ENCODE measurements at places on chromosomes 1 and 21.
A peak's percentile ranks its signal among the peaks of the same experiment; 100 is the strongest.

DNA sequence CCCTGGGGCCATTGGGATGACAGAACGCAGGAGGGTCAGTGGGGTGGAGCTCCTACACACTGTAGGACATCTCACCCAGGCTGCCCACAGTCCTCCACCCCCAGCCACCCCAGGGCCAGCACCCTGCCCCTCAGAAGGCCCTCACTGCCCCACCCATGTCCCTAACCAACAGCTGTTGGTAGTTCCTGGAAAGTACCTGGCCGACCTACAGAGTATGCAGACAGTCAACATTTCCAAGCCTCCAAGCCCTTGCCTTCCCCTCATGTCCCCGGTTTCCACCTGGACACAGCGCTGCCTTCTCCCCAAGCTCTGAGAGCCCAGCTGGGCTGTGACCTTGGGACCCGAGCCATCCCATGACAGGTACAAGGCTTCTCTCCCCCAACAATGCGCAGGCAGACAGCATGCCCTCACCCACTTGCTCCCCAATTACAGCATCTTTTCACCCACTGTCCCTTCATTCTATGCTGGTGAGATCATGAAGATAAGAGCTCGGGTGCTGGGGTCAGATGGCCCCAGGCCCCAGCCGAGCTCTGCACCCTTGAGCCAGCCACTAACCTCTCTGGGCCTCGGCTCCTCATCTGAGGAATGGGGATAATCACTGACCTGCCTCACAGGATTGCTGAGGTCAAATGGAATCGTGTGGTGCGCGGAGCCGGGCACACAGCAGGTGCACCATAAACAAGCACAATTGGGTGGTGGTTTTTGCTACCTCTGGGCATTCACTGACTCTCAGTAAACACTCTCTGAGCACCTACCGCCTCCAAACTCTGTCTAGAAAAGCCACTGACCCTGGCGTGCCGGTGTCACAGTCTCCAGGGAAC is 11.2 kb downstream of the LAPTM5 start:
- DNase-seq, result no peak

DNA sequence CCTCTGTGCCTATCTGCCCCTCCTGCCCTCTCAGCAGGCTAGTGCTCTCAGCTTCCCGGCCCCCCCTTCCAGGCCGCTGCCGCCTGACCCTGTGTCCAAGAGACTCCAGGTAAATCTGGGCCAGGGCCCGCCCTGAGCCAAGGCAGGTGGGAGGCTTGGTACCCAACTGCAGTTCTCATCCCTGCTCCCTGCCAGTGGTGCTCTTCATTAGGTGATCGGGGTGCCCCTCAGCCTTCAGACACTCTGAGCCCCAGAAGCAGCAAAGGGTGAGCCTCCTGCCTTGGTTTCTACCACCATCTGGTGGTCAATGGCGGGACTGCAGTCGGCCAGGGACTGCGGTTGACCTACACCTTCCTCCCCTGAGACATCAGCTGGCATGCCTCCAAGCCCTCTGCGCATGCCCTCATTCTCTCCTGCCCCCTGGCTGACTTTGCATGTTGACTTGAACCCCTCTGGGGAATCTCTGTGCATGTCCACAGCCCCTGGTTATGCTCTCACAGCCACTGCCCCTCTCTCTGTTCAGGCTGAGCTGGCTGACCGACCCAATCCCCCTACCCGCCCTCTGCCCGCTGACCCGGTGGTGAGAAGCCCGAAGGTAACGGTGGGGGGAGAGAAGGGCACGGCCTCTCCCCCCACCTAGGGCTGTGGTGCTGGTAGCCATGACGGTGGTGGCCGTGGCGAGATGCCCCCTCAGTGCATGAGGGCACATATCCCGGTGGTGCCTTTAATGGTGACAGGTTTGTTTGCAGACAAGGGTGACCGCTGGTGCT is 2.0 kb upstream of the EFNA4 start:
- DNase-seq, result peak; percentile 96

DNA sequence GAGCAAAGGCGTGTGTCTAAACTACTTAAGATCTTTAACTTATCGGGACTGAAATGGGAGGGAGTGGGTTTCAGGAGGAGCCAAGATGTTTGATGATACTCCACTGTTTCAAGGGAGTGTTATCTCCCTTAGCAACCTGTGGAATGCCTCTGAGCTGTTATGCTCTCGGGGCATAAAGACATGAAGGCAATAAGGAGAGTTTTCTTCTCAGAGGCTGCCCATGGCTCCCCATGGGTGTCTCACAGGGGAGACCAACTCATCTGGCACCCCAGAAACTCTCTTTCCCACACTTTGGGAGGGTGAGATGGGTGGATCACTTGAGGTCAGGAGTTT is 130.0 kb downstream of the LIPI start:
- no peak for DNase-seq

DNA sequence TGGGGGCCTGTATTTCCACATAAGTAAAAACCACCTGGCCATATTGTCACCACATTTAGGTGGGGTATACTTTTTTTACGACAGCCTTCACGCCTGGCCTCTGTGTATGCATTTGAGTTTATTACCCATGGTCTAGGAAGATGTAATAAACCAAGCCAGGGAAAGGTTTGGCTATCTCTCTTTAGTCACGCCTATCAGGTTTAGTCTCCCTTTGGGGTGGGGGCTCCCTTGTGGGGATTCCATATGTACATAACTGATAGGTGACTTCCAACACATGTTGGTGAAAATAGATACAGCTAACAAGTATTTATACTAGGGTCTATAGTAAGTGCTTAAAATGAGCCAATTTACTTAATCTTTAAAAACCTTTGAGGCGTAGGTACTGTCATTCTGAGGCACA is 4.2 kb downstream of the YBX1 start:
- no peak for DNase-seq

GRCh38 chr21:39029086-39029755 is 154.0 kb downstream of the PSMG1 start:
- no peak for DNase-seq
